ENCODE measurements at places on chromosomes 16 and 17. TPM values are rescaled to one million over a fixed set of nuclear protein-coding genes. Genes with fewer than 3 reads are reported as not detected.

The KRT17 gene
- total RNA-seq = 1.00 TPM

The RHBDL1 gene
- 5.9 TPM for total RNA-seq

The KRTAP3-3 gene
- not detected for total RNA-seq

The FDXR gene
- 52.0 TPM for total RNA-seq

The KIF18B gene
- total RNA-seq = 1.7 TPM

The TBC1D3E gene
- total RNA-seq = not detected

The ARHGDIG gene
- total RNA-seq = 0.12 TPM

The UMOD gene
- total RNA-seq = not detected

The TSR3 gene
- total RNA-seq = 102 TPM

The BCL6B gene
- 0.50 TPM for total RNA-seq

The SENP3 gene
- 83.8 TPM for total RNA-seq

The TBC1D3B gene
- total RNA-seq = 2.5 TPM

The PPM1E gene
- 0.55 TPM for total RNA-seq

The ABCC12 gene
- not detected for total RNA-seq

The WFIKKN1 gene
- total RNA-seq = 0.25 TPM

The DVL2 gene
- total RNA-seq = 99.5 TPM

The TNFSF13 gene
- 0.44 TPM for total RNA-seq

The FASN gene
- total RNA-seq = 261 TPM

The CLEC3A gene
- total RNA-seq = not detected

The RGS9 gene
- 2.2 TPM for total RNA-seq

The KRTAP9-2 gene
- not detected for total RNA-seq

The PRAC1 gene
- total RNA-seq = not detected

The KAT8 gene
- 33.6 TPM for total RNA-seq

The KRT25 gene
- total RNA-seq = not detected

The IGF2BP1 gene
- 0.44 TPM for total RNA-seq

The LPO gene
- total RNA-seq = not detected

The PSKH1 gene
- total RNA-seq = 20.1 TPM

The KRTAP2-1 gene
- total RNA-seq = not detected

Measured in uterine smooth muscle cell (primary cell).